Epithelial cell of esophagus (primary cell): ENCODE measurements at places on chromosomes 11 and 22.

- DNase-seq: peak; percentile 12
Measured at GRCh38 chr11:93775289-93775688, 8.8 kb upstream of the MED17 start.

- DNase-seq: no peak
Measured at GRCh38 chr22:43211941-43212433, 25.1 kb upstream of the TTLL12 start.

DNA sequence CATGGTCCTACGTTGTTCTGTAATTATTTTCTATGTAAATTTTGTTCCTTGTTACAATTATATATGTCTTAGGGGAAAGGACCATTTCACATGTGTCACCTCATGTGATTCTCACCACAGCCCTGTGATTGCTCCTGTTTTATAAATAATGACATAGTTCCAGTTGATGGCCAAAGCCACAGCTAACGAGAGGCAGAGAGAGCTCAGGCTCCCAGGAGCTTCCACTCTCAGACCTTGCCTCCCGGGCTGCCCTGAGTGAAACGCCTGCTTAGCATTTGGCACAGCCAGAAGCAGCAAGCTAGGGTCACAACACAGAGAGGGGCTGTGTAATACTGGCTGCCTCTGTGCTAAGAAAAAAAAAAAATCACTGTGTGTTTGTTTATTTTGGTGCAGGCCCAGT, 5.9 kb downstream of the TMEM121B start:
- no peak for DNase-seq

- DNase-seq: peak; percentile 53
Measured at GRCh38 chr22:24805790-24806662, at the start of gene SGSM1. Gene SGSM1 (plus strand): TSS chr22:24806211. CDS start chr22:24806326, 115 bp downstream.

DNA sequence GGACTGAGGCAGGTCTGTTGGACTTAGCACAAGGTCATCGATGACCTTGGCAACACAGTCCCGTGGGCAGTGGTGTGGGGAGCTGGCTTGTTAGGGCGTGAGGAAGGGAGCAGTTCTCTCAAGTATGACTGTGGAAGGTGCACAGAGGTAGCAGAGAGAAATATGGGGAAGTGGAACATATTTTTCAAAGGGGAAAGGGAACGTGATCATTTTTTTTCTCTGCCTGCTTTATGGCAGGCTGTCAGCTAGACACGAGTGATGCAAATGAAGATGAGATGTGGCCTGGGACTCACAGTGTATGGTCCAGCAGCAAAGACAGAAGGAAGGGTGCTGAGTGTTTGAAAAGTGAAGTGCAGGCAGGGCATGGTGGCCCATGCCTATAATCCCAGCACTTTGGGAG, 30.6 kb downstream of the ADAMTS8 start:
- no peak for DNase-seq

DNA sequence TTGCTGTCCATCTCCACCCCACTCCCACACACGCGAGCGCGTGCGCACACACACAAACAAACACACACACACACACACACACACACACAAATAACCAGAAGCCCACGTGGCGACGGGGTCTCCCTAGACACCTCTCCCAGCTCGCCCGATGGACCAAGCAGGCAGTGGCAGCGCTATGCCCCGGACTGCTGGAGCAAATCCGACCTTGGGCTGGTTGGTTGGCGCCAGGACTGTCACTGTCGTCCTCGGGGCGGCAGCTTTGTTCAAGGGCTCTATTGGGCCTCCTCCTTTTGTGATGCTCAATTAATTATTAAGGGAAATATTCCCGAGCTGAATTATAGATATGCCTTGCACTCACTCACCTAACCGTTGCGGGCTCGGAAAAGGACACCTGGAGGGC, 1.7 kb upstream of the KCNA4 start:
- no peak for DNase-seq

GRCh38 chr11:66887526-66887925, 30.7 kb downstream of the LRFN4 start:
- DNase-seq: no peak

DNA sequence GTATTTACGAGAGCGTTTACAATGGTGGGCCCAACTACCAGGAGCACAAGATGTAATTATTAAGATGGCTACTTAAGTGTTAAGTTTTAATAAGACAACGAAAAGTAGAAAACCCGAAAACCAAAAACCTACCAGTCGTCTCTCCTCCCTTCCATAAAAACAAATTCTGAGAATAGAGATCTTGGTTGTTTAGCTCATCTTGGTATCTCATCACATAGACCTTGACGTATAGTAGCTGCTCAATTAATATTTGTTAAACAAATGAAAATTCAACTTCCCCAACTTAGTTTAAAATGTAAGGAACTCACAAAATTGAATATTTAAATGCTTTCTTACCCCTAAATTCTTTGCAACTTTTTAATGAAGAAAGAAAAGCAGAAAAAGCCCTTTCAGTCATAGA, 669 bp downstream of the KDM4D start:
- no peak for DNase-seq

DNA sequence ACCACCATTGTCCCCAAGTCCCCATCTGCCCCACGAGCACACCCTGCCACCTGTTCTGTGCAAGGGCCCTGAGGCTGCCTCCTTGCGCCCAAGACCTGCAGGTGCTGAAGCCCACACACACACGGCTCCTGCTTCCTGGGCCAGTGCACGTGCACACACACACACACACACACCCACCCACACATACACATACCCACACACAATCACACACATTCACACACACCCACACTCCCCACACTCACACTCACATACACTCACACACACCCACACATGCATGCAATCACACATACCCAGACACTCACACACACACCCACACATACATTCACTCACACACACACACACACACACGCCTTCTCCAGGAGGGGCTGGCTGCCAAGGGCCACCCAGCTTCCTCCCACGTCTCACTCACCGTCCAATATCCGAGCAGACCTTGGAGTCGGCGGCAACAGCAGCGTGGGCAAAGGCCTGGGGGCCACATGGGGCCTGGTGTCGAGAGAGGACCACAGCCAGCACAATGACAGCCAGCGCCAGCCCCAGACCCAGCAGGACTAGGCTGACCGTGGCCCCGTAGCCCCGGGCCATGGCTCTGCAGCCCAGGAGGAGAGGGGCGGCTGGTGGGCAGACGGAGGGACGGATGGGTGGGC, 616 bp downstream of the GGT5 start:
- DNase-seq: no peak

GRCh38 chr11:36870361-36870760, 272.3 kb upstream of the RAG2 start:
- no peak for DNase-seq

- no peak for DNase-seq
Measured at GRCh38 chr11:79235696-79236095, 205.1 kb downstream of the TENM4 start.

DNA sequence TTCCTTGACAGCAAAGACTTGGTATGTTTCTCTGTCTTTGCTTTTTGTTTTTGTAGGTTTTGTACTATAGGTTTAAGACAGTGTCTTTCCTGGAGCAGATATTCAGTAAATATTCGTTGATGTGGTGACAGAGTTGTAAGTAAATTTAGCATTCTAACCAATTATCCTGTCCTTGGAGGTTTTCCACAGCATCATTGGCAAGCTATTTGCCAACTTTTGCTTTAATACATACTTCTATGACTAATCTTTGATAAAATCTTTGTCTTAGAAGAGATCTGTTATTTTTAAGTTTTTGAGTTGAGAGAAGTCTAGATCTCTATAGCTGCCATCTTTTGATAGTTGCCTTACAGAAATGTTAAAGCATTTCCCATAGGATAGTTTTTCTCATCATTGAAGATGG, 3.8 kb downstream of the USP47 start:
- DNase-seq: no peak

DNA sequence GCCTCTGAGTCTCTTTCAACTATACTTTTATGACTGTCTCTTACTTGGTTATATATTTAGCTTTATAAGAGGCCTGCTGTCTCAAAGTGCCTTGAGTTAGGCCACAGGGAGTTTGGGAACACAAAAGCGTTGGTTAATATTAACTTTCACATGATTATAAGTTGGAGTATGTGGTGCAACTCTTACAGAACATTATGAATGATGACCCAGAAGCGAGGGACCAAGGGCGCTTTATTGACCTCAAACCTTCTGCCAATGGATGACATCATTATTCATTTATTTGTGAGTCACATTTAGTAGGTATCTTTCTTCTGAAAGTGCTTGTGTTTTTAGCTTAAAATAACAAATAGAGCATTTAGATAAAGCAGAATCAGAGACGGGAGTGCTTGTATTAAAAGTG, 298.0 kb upstream of the ZC3H12C start:
- DNase-seq: peak; percentile 5
